ENCODE measurements at places on chromosomes 12 and 14.
A peak's percentile ranks its signal among the peaks of the same experiment; 100 is the strongest.

DNA sequence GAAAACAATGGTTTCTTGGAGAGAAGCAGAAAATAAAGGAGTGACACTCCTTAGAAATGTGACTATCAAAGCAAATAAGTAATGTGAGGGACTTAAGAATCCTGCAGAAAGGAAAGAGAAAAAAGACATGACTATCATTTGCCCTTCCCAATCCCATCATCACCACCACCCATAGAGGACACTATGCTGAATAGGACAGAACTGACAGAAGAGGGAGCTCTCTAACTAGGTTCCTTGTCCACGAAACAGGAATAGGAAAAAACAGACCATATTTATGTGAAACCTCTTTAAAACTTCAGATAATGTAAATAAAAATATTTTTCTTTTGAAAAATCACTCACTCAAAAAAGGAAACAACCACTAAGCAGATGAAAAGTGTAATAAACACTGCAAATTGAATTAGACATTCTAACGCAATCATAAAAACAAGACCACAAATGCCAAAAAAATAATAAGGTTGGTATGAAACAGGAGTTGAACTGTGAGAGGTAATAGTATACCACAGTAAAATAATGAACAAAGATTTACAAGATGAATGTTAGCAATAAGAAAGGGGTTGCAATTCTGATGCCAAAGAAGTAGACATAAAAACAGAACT is 24.1 kb downstream of the KLRD1 start:
- DNase-seq: no peak

DNA sequence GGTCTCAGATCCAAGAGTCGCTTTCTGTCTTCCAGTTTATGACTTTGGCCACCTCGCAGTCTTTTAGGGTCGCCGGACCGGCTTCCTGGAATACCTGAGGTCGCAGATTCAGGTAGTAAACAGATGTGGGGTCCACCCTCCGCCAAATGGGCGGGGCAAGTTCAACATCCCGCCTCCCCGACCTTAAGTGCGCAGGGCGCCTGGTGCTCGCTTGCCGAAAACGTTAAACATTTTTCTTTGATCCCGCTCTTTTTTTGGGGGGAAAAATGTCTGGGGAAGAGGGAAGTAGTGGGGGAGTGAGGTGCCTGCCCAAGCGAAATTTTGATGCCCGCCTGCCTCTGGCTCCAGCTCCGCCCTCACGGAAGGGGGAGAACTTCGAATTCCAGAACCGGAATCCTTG is 73.9 kb upstream of the TBX5 start:
- DNase-seq: no peak

- DNase-seq: no peak
Observed at GRCh38 chr12:52909331-52909730, 4.5 kb upstream of the KRT8 start.

DNA sequence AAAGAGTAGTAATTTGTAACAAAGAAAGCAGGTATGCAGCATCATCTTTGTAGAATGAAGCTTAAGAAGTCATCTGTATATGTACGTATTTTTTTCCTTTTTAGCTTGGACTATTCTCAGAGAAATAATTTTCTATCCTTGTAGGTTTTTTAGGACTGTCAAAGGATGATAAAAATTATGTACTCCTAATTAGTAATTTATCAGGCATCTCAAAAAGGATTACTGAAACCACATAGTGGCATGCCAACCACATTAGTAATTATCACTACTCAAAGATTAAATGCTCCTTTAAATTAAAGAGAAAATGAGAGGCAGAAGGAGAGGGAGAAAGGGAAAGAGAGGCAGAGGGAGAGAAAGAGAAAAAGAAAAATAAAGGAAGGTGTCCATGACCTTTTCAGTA is 17.3 kb downstream of the TTC8 start:
- DNase-seq: no peak

GRCh38 chr12:25659621-25660020 is 106.5 kb upstream of the LMNTD1 start:
- no peak for DNase-seq

- no peak for DNase-seq
Observed at GRCh38 chr12:48750215-48750614, 33.7 kb upstream of the CCNT1 start.

GRCh38 chr14:69796797-69797500 is at the start of gene SLC10A1:
SLC10A1 (minus strand) TSS chr14:69797241; CDS start chr14:69797155, 86 bp downstream.
- DNase-seq: no peak

DNA sequence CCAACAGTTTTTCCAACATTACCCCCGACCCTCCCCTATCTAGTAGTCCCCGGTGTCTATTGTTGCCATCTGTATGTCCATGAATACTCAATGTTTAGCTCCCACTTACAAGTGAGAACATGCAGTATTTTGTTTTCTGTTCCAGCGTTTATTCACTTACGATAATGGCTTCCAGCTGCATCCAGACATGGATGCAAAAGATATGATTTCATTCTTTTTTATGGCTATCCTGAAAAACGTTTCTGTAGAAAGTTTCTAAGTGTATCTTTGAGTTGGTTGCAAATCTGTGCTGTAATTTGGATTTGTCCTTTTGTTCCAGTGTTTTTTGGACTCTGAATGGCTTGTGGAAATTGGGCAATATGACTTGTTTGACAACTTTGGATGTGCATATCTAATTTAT is 11.7 kb downstream of the SP1 start:
- no peak for DNase-seq

DNA sequence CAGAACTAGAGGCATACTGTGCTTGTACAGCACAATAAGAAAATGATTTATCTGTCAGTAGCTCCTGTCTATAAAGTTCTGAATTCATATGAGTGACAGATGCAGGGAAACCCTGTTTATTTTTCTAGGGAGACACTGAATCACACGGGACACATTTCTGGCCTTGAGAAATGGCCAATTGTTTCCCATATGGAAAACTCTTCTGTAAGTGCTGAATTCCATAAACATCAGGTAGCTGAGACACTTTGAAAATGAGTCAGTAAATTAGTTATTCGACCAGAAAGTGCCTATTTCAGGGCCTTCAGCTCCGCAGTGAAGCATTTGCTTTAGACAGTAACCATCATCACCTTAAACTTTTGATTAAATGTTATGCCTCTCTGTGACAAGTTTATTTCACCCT is 184.4 kb downstream of the TMEM132D start:
- no peak for DNase-seq

DNA sequence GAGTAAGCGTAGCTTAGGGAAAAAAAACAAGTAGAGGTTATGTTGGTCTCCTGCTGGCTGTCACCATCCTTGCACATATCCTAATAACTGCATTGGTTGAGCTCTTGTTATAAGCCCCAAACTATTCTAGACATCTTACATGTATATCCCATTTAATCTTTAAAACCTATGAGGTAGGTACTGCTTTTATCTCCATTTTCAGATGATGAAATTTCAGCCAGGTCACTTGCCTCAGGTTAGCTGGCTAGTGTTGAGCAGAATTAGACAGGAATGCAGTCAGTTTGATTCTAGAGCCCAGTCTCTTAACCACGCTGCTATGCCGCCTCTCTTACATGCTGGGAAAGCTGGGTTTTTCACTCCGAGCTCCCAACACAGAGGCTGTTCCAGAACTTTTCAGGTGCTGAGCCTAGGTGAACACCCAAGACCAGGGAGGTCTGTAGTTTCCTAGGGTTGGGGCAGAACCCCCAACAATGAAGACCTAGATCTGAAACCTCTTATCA is 269.9 kb upstream of the RGS6 start:
- no peak for DNase-seq

DNA sequence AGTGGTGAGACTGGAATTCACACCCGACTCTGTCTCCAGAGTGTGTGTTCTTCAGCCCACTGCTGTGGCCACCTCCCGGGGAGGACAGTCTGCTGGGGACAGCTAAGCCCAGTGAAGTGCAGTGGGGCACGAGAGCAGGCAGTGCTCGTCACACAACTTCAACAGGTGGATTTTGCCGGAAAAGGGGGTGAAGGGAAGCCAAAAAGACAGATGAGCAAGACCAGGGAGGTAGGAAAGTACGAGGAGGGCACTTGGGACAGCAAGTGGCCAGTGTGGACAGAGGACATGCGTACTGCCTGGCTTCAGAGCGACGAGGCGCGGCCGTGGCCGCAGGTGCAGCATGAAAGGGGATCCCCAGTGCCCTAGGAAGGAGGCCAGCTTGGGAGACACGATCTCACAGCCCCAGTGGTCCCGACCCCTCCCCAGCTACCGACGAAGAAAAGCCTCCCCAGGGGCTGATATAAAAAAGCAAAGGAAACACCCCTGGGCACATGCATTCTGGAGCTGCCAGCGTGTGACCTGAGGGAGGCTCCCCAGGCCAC is 96.1 kb downstream of the FBXL14 start:
- DNase-seq: no peak

DNA sequence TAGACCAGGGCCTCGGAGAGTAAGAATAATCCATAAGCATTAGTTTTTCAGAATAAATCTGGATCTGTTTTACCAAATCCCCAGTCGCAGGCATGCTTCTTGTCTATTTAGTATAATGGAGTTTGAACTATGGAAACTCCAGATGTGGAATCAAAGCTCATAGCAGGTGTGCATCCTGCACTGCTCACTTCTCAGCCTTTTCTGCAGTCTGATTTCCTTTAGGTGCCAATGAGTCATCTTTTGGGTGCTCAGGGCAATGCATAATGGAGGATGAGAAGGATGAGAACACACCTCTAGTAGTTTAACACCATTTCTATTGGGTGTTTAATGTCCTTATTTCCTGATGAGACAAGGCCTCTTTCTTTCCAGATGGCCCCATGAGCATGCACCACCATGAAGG is 961.2 kb downstream of the TMEM121 start:
- no peak for DNase-seq

GRCh38 chr12:11805680-11806079 is 156.2 kb downstream of the ETV6 start:
- DNase-seq: no peak

GRCh38 chr12:111181143-111181726 is 187.7 kb downstream of the PHETA1 start:
- peak; percentile 68 for DNase-seq

GRCh38 chr12:29032446-29032845 is 116.6 kb upstream of the FAR2 start:
- no peak for DNase-seq

DNA sequence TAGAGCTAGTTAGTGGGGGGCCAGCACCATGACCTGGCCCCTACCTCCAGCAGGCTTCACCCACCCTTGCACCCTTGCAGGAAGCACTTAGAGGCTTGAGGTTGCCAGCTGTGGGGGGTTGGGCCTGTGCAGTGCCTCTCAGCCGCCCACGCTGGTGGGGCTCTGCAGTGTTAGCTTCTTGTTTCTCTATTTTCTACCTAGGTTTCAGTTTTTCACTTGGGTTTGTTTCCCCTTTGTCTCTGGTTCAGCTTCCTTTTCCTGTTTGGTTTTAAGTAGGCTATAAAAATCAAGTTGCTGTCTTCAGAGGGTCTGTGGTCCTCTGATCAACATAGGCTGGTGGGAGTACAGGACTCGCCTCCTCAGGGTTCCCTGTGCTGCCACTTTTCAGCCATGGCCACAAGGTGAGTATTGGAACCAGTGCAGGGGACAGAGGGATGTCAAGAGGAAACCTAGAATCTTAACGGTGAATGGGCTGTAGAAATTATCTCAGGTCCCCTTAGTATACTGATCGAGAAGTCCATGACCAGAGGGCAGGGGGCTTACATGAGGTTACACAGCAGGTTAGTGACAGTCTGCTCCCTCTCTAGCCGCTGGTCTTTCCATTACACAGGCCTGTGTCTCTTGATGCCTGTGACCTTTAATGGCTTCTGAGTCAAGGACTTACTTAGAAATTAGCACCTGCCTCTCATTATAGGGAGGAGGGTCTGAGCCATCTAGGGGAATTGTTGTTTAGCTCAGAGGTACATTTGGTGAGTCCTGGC is at the start of gene EVL:
Gene EVL (plus strand): TSS at position 312 of the 761 bp plus-strand sequence. CDS start 79 bp downstream, at position 391.
- DNase-seq: peak; percentile 39

- no peak for DNase-seq
Observed at GRCh38 chr12:77606348-77606747, 224.3 kb upstream of the NAV3 start.

GRCh38 chr12:26425587-26426260 is 230.4 kb downstream of the SSPN start:
- DNase-seq: no peak

DNA sequence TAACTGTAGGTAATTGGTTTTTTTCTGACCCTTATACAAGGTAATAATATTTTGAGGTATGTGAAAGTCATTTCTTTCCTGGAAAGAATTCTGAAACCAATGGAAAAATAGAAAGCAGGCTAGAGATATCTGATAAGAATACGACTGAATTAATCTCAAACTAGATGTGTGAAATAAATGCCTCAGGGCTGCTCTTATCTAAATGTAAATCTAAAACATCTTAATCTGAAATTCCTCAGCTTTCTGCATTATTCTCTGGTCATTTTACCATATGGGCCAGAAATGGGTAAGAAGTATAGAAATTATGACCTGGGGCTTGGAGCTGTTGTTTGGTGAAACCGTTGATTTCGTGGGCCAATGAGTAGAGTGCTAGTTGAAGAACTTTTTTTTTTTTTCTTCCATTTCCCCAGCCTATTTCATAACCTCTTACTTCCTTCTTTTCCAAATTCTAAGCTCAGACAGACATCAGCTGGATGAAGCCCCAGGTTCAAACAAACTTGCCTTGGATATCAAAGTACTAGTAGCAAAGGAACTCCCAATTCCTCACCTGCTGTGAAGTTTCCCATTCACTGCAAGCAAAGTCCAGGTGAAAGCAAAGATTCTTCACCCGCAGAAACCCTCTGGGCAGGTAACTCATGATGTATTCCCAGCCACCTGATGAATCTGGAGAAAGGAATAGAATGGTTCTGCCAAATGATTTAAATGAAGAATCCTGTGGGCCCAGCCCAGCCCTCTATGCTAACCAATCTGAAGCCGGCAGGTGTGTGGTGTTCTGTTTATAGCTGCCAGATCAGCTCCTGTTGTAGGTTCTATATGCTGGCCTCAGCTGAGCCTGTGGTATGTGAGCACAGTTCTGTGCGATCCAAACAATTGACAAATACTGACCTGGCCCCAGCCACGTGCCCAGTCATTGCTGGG is 9.7 kb upstream of the FOS start:
- DNase-seq: no peak

- DNase-seq: no peak
Observed at GRCh38 chr12:113479590-113480335, 8.1 kb upstream of the LHX5 start.

- DNase-seq: no peak
Observed at GRCh38 chr14:67186172-67186768, 3.0 kb upstream of the GARIN2 start.

GRCh38 chr12:95184121-95184520 is 33.1 kb downstream of the FGD6 start:
- no peak for DNase-seq

DNA sequence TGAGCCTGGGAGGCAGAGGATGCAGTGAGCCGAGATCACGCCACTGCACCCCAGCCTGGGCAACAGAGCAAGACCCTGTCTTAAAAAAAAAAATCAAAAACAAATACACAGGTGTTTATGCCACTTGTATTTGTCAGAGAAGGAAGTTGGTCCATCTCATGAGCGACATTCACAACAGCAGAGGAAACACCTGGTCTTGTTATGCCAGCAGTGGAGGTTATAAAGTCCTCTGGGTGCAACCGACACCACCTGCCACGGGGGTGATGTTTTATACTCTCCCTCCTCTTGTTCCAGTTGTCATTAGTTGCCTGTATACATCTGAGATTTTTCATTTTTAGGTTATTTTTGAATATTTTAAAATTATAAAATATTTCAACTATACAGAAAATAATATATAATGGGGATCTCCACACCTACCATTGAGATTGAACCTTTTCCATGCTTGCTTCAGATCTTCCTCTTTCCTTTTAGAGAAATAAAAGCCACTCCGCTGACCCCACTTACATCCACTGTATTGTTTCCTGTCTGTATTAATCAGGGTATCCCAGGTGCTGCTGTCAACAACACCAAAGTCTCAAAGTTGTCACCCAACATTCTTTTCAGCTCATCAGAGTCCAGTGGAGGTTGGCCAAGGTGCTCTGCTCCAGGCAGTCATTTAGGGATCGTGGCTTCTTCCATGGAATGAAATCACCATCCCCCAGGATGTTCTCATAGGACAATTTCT is 65.1 kb downstream of the RNFT2 start:
- no peak for DNase-seq
